Omental fat pad (tissue), 4 donors: ENCODE measurements at places on chromosomes 2 and 18.

- no peak for DNase-seq
Measured at GRCh38 chr2:26649992-26650712, 9.0 kb upstream of the CIB4 start.

- DNase-seq: no peak
Measured at GRCh38 chr2:120257522-120257921, 4.9 kb downstream of the RALB start.

- DNase-seq: no peak
Measured at GRCh38 chr2:240398661-240399267, 36.7 kb upstream of the GPC1 start.

DNA sequence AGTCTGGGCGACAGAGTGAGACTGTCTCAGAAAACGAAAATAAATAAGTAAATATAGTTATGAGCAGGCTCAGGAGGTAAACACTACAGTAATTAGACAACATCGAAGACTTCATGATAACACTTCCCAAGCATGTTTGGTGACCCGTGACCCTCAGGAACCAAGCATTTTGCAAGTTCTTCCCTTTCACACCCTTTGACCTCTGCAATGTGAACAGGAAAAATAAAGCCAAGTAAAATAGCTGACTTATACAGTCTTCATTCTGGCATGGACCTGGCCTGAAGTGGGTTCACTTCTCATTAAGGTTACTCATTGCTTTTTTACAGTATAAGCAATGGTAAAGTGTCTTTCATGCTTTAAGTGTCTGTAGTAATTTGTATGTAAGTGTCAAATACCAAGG lies 15.3 kb upstream of the TGIF1 start:
- DNase-seq: no peak

DNA sequence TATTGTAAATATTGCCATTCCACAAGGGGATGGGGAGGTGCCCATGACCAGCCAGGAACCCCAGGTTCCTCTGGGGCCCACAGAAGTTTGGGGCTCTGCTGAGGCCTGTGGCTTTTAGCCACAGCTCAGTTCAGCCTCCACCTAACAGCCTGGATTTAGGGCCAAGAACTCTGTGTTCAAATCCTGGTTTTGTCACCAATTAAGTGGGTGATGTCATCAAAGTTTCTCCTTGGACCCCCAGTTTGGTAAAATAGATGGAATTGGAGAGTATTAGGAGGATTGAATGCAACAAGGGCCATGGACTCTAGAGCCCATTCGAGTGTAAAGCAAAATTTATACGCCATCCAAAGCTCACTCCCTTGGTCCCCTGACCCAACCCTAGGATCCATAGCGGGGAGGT lies 3.2 kb upstream of the FEV start:
- no peak for DNase-seq

- DNase-seq: no peak
Measured at GRCh38 chr2:169131587-169132512, 62.5 kb downstream of the DHRS9 start.

- no peak for DNase-seq
Measured at GRCh38 chr2:121454549-121455090, 76.1 kb upstream of the RNU4ATAC start.

GRCh38 chr18:57618910-57619309 lies 2.7 kb downstream of the NARS1 start:
- no peak for DNase-seq
